Skin of body (tissue), 3 donors: ENCODE measurements at places on chromosomes 5 and 9. TPM values are rescaled to one million over a fixed set of nuclear protein-coding genes. Genes with fewer than 3 reads are reported as not detected.
A peak's percentile ranks its signal among the peaks of the same experiment; 100 is the strongest.

The SLC46A2 gene
- total RNA-seq = 1.2 TPM

The TAF1L gene
- under 0.01 TPM for total RNA-seq

The SPINK6 gene
- total RNA-seq = not detected

The PWWP2A gene
- total RNA-seq = 21.7 TPM

The MZB1 gene
- total RNA-seq = 0.89 TPM

The C5orf52 gene
- total RNA-seq = not detected

GRCh38 chr9:70303268-70303667, 44.5 kb downstream of the SMC5 start:
- DNase-seq = peak; percentile 14

DNA sequence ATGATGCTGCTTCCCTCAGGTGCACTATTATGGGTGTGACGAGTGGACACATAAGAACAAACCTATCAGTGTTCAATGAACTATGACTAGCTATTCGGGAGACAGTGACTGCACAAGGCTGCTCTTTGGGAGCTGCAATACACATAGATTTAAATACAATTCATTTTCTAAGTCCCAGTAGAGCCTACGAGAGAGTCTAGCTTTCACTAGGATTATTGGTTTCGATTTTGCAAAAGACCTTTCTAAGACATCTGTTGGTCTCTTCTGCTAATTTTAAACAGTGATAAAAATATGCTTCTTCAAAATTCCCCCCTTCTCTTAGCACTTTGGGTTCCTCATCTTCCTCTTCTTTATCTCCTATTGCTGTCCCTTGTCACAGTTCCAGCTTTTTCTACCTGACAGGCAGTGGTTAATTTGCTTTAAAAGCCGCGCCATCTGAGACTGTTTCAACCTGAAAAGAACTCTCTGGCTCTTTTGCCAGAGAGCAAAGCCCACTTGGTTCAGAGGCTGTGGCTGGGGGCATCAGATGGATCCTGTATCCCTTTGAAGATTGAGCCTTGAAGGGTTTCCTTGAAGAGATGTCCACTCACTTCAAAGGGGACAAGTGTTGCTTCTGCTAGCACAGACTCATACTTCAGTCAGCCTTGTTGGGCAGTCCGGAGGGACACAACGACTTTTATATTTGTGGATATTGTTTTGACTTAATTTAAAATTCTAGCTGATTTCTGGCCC, 241.5 kb downstream of the MAN2A1 start:
- DNase-seq = no peak

DNA sequence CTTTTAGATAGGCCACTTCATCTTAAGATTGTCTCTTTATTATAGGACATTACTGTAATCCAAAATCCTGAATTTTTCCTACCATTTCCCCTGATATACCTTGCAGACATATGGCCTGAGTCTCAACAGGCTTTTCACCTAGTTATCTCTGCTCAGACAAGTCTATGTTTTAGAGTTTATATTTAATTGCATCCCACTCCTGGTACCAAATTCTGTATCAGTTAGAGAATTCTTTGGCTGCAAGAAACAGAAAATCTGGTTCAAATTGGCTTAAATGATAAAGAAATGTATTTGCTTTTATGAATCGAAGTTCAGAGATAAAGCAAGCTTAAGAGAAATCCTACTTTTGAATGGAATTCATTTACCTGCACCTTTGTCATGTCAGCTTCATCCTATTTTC, 102.2 kb upstream of the OSMR start:
- no peak for DNase-seq

- peak; percentile 89 for DNase-seq
Measured at GRCh38 chr5:158461240-158461854, 602.4 kb upstream of the CLINT1 start.

- DNase-seq = peak; percentile 40
Measured at GRCh38 chr9:22148876-22149637, 140.0 kb upstream of the CDKN2B start.

DNA sequence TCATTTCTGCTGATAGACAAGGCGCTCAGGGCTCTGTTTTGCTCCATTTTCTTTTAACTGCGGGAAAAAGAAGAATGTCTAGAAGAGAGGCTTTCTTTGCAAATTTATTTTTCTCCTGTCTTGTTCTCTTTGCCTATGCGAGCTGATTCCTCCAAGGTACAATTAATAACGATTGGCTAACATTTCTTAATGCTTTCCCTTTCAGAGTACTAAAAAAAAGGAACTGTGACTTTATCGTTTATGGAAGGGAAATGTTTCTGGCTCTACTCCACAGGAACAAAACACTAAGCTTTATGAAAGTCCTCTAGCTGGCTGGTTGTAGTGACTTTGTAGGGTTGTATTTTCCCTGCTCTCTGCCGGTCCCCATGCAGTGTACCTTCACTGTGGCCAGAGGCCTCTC, 11.7 kb downstream of the NSG2 start:
- DNase-seq = no peak

DNA sequence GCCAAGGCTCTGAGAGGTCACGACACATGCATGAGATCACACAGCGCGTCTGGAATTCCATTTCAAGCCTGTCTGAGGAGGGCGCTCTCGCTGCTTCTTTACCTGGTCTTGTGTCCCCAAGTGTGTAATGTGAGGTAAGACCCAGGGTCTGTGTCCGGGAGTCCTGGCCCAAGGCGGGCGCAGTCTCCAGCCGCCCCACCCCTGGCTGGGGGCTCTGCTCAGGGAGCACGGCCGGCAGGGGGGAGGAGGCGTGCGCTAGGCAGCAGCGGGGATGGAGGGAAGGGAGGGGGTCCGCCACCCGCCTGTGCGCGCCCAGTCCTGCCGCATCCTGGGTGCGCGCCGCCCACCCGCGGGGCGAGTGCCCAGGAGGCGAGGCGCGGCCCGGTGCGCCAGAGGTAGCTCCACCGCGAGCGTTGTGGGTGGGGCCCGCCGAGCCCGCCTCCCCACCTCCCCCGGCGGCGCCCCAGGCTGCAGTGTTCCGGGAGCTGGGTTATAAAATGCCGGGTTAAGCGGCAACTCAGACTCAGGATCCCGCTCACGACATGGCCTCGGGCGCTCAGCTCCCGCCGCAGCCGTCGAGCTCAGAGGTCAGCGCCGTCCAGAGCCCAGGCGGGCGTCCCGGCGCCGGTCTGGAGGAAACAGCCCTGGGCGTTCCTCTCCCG, at the start of gene CCNI2:
TSS of gene CCNI2 (plus strand) at position 473 of the 662 bp plus-strand sequence. CDS start at position 543, 70 bp downstream.
- DNase-seq = no peak

- DNase-seq = no peak
Measured at GRCh38 chr9:91214867-91215266, 146.9 kb downstream of the AUH start.

- no peak for DNase-seq
Measured at GRCh38 chr9:7147121-7148090, 389.6 kb downstream of the KDM4C start.

- no peak for DNase-seq
Measured at GRCh38 chr5:114438471-114438870, 76.6 kb downstream of the KCNN2 start.
